ENCODE measurements at places on chromosomes 2 and 18. TPM values are rescaled to one million over a fixed set of nuclear protein-coding genes. Genes with fewer than 3 reads are reported as not detected.

GRCh38 chr2:45004562-45005191, 4.6 kb downstream of the SIX2 start:
- DNase-seq = no peak

DNA sequence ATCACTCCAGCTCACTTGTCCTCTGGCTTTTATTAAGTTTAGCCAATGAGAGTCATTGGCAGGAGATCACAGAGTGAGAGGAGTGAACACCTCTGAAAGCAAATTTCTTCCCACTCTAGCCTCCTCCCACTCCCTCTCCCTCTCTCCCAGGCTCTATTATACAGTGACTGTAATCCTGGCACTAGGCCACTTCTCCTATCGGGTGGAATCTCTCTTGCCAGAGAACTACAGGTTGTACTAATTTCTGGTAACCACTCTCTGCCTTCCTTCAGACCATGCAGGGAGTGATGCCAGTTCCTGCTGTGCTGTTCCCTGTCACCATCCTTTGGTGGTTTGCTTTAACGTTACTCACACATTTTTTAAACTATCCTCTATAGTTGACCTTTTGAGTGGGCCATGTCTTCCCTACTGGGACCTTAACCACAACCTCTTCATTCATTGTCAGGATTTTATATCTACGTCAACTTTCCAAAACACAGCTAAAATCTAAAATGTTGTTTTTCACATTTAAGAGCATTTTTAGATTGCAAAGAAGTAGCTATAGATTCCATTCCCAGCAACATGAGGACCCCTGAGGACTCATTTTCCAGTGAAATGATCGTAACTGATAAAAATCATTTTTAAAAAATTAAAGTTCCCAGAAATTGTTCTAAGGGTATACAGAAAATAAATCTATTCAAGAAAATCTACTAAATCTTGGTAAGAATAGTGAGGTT, 217.1 kb downstream of the MREG start:
- DNase-seq = no peak

- DNase-seq = no peak
These were observed 166.2 kb downstream of the CDCA7 start for GRCh38 chr2:173520918-173521317.

DNA sequence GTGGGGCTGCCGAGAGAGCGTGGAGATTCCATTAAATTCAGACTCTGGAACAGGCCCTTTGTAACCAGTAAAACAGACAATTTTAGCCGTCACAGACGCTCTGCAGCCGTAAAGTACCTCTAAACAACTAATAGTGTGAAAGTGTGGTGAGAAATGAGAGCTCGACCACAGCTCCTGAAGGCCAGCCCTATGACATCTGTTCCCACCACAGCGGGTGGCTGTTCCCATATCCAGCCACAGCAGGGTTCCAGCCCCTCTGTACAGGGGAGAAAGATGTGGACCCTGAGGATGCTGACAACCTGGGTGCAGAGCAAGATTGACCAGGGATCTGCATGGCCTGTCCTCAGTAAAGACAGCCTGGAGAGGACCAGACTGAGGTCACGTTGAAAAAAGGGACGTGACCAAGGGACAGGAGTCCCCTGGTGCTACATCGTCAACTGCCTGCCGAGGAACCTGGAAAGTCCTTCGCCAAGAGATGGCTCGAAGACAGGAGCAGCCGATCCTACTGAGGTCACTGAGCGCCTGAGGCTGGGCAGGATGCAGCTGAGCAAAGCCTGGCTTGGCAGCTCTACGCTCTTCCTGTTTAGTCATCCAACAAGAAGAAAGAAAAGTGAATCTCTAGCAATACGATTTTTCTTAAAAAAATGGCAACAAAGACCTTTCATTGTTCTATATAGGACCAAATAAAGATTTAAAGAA, 831.7 kb downstream of the RNF144A start:
- no peak for DNase-seq

DNA sequence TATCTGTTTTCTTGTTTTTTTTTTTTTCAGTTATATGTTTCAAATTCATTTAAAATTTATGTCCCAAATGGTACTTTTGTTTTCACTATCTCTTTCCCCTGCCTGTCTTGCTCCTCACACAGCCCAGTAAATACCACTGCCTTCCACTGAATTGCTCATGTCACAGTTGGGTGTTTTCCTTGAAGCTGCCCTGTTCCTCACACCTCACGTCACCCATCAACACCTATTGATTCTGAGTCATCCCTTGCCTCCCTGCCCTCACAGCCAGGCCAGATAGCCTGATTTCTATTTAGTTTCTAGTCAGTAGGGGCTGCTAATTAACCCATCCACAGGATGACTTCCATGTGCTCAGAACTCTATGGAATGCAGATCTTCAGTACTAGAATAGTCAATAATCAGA, 25.3 kb downstream of the FSHR start:
- no peak for DNase-seq

GRCh38 chr2:137829251-137829650, 135.0 kb upstream of the HNMT start:
- no peak for DNase-seq

DNA sequence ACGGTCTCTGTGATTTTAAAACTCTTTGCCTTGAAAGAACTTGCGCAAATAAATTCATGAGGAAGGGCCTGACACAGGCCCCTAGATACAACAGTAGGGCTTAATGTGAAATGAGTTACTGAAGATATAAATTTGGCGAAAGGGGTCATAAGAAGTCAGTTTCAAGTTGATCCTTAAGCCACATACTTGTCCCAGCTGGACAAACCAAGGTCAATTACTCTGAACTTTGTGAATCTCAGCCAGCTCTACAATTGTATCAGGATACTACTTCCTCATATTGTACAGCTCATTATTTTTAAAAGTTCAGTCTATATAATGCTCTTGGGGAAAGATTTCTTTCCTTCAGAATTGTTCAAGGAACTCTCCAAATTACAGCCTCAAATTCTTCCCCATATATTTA, 432.8 kb downstream of the METTL4 start:
- no peak for DNase-seq

DNA sequence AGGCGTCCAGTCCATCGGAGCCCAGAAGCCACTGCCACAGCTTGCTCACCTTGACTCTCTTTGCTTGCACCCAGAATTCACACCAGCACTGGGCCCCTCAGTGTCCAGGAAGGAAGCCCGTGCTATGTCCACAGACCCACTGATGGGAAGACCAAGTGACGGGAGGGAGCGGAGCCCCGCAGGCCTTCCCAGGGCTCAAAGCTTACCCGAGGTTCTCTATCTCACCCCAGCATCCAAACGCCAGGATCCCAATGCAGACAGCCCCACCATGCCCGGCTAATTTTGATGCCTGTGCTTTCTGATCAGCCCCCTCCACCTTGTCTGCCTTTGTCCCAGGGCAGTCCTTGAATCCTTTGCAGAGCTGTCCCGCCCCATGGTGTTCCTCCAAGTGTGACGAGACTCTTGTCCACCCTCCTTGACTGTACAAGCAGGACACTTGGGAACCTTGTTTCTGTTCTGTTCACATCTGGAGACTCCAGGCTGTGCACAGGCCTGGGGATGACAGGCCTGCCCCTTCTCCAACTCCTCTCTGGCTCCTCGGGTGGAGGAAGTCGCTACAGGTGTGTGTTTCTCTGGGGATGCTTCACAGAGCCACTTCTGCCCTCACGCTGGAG, 12.0 kb downstream of the NPPC start:
- DNase-seq = no peak

- DNase-seq = no peak
These were observed 760.3 kb upstream of the SOX11 start for GRCh38 chr2:4931721-4932365.

GRCh38 chr18:79816981-79817606, 19.4 kb downstream of the KCNG2 start:
- no peak for DNase-seq

DNA sequence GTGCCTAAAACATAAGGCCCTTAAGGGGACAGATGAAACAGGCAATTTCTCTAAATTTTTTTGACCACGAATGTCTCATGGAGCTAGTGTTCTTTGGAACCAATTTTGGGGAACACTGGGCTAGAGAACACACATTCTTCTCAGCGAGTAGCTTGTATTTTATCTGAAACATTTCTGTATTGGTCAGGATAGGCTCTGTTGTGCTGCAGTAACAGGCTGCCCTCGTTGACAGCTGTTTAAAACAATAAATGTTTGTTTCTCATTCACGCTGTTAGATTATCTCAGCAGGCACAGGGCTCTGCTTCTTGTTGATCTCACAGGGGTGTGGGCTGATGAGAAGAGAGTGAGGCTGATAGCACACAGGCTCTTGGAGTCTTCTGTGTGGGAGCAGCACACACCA, 105.3 kb downstream of the SH3RF3 start:
- DNase-seq = no peak

GRCh38 chr2:36553683-36554082, 44.3 kb downstream of the FEZ2 start:
- no peak for DNase-seq

- DNase-seq = no peak
These were observed 156.8 kb upstream of the UNC80 start for GRCh38 chr2:209614690-209615369.

DNA sequence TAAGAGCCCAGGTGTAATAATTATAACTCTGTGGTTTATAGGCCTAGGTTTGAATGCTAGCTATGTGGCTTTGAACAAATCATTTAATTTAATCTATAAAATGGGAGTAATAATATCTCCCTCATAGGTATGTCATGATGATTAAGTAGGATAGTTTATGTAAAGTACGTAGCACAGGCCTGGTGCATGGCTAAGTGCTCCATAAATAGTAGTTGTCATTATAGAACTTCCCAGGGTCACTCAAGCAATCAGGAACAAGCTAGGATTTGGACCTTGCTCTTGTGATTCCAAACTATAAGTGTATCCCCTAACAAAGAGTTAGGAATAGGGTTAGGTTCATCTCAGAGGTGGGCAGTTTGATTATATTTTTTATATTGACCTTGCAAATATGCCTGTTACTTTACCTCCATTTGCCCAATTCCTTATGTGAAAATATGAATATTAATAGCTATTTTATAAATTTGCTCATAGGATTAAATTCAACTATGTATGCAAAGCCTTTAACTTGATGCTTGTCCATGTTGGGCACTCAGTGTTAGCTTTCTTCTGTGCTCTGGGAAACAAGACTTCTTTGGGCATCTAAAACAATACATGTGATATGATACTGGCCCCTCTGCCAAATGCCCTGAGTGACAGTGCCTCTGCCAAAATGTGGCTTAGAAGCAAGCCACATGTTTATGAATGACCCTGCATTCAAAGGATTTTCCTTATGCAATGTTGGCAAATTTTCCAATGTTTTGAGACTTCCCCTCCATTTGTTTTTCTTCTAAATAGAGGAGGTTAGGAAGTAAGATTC, 353.6 kb downstream of the KIAA1328 start:
- DNase-seq = no peak

- DNase-seq = no peak
These were observed 58.7 kb downstream of the FASTKD2 start for GRCh38 chr2:206824087-206824618.

DNA sequence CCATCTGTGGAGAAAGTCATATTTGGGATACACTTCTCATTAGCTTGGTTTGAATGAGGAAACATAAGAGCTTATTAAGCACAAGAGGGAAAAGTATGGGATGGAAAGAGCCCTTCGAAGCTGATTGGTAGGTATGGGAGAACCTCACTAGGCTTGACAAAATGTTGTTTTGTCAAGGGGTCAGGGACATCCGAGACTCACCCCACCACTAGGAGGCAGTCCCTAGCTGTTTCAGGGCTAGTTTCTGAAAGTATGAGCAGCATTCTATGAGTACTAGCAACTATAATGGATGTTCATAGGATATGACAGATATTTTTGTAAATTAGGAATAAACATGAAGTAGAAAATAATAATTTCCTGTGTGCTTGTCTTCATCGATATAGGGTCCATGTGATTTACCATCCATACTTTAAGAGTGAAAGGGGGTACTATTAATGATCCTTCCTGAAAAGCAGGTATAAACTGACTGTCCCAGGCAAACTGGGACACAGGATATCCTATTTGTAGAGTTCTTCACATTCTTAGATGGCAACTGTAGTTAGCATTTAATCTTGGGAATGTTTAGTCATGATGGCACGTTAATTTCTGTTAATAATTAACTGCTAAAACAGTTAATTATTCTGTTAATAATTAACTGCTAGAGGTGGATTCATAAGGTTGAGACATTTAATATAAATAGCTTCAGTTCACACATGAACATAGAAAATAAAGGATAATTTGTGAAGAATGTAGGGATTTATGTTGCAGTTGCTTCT, 28.4 kb downstream of the OTX1 start:
- DNase-seq = no peak

- no peak for DNase-seq
These were observed 82.1 kb downstream of the MAP4K4 start for GRCh38 chr2:101779656-101780055.

DNA sequence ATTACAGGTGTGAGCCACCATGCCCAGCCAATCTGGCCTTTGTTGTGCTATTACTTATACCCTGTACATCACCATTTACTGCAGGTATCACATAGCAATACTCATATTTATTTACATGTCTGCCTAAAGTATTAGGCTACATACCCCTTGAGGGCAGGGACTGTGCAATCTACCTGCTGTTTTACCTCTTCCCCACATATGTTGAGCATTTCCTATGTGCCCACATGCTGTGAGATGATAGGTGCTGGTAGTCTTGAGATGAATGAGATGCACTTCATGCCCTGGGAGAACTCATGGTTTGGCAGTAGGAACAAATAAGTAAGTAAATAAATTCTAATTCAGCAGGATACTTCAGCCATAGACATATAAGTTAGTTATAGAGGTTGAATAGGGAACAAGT, 59.2 kb downstream of the TTC39C start:
- no peak for DNase-seq

DNA sequence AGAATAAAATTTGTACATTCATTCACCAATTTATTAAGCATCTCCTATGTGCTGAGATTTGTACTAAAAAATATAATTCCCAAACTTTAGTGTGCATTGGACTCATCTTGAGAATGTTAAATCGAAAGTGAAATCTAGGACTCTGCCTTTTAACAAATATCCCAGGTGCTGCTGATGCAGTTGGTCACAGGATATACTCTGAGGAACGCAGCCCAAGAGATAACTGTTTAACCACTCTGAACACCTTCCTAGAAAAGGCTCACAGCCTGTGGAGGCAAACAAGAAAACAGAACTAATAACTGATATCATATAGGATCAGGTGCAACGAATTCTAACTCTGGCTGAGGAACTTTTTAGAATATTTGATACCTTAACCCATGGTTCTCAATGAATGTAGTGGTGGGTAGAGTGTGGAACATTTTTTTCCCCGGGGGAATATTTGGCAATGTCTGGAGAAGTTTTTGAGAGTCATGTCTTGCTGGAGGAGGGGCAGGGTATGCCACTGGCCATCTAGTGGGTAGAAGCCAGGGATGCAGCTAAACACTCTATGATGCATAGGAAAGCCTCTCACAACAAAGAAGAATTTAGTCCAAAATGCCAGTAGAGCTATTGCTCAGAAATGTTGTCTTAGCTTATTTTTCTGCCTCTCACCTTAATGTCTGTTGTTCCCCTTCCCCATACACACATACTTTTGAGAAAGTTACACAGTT, 96.5 kb downstream of the EHBP1 start:
- no peak for DNase-seq

The HMSD gene
- polyA plus RNA-seq = 2.3 TPM

The TRABD2A gene
- 22.5 TPM for polyA plus RNA-seq

The PROM2 gene
- polyA plus RNA-seq = 14.2 TPM

The SLC11A1 gene
- polyA plus RNA-seq = 1.0 TPM

The CDK5R2 gene
- polyA plus RNA-seq = 0.19 TPM

The INO80B gene
- 30.1 TPM for polyA plus RNA-seq

The INHA gene
- 1.1 TPM for polyA plus RNA-seq

The SNTG2 gene
- polyA plus RNA-seq = 0.85 TPM

The KCNS3 gene
- polyA plus RNA-seq = 35.8 TPM

The KCNG3 gene
- 0.18 TPM for polyA plus RNA-seq

The NDUFV2 gene
- polyA plus RNA-seq = 101 TPM

Data from right lung (tissue), 10 donors.